ENCODE measurements at places on chromosomes 5 and 9. TPM values are rescaled to one million over a fixed set of nuclear protein-coding genes. Genes with fewer than 3 reads are reported as not detected.

GRCh38 chr5:119445544-119445943 lies 6.8 kb upstream of the HSD17B4 start:
- no peak for DNase-seq

DNA sequence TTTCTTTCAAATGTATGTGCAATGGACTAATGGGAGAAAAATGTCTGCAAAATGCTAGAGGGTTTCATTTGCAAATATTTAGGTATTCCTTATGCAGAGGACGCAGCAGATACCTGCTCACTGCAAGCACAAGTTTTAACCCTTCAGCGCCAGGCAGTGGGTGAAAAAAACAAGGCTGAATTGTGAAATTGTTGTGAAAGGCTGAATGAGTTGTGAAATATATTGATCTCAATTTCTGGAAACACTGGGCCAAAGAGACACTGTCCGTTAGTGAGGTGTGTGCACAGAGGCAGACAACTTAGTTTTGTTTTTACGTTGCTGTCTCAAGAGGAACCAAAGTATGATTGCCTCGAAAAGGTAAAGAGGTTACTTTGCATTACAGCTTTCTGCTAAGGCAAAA lies 18.8 kb downstream of the FUBP3 start:
- DNase-seq: no peak

GRCh38 chr9:136196404-136197083 lies 8.4 kb downstream of the LHX3 start:
- DNase-seq: no peak

- DNase-seq: no peak
Observed at GRCh38 chr9:102072059-102072764, 333.8 kb upstream of the GRIN3A start.

- no peak for DNase-seq
Observed at GRCh38 chr5:170151097-170151831, 45.6 kb downstream of the FOXI1 start.

GRCh38 chr5:9440517-9440916 lies 105.4 kb downstream of the SEMA5A start:
- no peak for DNase-seq

DNA sequence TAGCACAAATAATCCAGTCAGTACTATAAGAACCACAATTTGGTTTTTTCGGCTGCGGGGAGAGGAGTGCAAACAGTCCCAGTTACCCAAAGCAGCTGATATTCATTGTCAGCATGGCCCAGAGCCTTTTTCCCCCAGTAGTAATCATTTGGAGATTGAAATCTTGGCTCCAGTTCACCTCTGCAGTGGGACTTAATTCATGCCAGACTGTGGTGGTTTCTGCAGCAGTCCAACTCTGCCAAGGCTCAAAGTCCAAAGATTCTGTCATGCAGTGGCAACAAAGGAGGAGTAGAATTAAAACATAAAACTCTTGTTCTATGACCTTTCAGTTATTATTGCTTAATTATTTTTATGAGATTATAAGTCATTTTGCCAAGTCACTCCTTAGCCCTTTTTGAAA lies 25.0 kb upstream of the TRIM36 start:
- no peak for DNase-seq

DNA sequence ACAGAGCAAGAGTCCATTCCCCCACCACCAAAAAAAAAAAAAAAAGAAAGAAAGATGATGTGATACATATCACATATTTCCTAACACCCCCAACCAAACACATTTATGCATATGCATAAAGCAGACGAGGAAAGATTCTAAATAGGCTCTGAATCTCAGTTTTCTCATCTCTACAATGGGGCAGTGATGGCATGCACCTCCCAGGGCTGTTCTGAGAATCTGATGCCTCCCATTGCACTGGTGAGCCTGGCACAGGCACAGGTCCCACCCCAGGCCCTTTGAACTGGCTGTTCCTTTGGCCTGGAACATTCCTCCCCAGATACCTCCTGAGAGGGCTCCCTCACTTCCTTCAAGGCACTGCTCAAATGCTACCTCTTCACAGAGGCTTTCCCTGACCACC lies 116.5 kb downstream of the C9orf50 start:
- no peak for DNase-seq

- no peak for DNase-seq
Observed at GRCh38 chr9:114223564-114224246, 68.4 kb downstream of the COL27A1 start.

DNA sequence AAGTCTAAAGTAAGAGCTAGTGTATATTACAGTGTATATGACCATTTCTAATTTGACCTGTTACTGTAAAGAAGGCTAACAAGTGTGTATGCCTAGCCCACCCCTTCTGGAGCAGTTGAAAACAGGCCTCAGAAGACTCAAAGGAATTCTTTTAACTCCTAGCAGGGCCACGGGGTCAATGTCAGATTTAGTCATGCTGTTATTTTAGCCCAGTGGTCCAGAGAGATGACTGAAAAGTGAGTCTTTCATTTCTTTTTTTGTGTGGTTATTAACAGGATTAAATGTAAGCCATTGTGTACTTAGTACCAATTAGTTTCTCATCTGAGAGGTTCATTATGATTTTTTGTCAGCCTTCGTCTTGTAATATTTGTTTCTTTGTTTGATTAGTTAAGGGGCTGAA lies 24.4 kb downstream of the ZCCHC7 start:
- no peak for DNase-seq

DNA sequence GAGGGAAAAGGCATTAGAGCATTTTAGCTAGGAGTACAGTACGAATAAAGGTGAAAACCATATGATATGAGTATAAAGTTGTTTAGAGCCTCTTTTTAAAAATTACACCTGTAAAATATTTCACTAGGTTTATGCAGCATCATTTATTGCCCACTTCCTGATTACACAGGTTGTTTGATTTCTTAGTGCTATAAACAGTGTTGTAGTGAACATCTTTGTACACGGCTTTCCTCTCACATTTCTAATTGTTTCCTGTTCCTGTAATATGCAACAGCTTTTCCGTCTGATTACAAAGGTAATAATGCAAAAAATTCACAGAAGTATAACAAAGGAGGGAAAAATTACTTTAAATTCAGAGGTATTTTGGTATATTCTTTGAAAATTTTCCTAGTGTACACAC lies 13.0 kb downstream of the STOM start:
- DNase-seq: no peak

DNA sequence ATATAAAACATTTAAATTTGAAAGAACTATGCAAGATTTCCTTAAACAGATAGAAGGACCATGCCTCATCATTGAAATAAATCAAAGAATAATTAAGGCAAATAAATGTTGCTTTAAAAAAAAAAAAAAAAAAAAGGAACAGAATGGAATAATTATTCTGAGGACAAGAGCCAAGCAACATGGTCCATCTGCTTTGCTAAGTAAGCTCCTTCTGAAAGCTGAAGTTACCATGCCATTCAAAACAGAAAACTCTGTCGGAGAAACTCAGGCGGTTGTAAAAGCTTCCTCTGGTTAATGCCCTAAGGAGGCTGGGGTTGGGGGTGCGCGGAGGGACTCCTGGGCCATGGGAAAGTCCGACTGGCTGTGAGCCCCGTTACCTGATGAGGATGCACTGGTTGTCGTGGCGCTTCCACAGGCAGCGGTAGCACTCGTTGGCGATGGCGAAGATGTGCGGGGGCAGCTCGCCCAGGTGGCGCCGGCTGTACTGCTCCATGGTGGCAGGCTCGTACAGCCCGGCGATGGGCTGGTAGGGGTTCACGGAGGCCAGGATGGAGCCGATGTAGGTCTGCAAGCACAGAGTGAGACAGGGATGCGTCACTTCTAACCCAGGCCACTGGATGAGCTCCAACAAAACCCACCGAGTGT lies 141.7 kb downstream of the MYO10 start:
- DNase-seq: no peak

DNA sequence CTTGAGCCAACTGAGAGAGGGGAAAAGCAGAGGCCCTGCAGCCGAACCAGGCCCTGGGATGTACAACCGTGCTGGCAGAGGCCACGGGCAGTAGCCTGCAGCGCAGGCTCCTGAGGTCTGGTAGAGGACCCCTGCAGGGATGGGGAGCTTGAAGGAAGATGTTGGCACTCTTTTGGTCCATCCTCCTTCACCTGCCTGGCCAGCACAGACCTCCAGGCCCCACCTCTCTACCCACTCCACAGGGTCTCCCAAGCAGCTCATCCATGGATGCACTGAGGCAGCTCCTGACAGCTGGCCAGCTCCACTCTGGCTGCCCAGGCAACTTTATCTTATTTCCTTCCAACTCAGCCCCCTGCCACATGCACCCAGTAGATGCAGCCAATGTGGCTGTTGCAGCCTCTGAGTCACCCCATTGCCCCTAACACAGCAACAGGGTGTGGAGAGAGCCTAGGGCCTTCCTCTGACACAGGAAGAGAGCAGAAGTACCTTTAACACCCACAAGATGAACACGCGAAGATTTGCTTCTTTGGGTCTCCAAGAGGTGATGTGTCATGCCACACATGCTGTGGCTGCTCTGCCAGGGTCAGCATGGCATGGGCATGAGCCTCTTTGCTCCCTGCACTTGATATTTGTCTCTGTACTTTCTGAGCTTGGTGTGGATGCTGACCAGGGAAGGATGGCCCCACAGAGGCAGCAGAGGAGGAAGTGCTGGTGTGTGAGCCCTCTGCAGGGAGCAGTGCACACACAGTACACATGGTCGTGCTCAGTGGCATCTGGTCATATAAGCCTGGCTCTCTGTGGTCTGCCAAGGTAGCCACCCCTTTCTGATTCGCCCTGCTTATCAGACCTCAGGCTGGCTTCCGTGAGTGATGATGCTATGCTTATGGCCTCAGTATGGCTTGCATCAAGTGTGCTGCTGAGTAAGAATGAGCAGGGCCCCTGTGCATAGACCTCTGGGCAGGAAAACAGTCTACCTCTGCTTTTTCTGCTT lies 117.2 kb downstream of the NRG2 start:
- DNase-seq: no peak

DNA sequence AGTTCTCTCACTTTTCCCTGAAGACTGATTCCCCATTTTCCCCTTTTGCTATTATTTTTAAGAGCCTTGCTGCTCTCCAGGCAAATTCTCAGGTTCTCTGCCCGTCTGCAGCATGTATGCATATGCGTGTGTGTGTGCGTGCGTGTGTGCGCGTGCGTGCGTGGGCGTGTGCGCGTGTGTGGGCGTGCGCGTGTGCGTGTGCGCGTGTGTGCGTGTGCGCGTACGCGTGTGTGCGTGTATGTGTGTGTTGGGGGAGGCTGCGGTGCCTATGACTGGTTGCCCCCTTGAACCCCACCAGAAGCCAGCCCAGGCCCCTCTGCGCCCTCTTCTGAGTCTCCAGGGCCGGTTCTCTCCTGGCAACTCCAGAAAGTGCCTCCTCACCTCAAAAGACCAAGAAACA lies 987 bp upstream of the FOXI1 start:
- DNase-seq: no peak

- DNase-seq: no peak
Observed at GRCh38 chr9:107548298-107549142, 59.0 kb upstream of the KLF4 start.

- no peak for DNase-seq
Observed at GRCh38 chr5:3179220-3179619, 416.4 kb upstream of the IRX1 start.

DNA sequence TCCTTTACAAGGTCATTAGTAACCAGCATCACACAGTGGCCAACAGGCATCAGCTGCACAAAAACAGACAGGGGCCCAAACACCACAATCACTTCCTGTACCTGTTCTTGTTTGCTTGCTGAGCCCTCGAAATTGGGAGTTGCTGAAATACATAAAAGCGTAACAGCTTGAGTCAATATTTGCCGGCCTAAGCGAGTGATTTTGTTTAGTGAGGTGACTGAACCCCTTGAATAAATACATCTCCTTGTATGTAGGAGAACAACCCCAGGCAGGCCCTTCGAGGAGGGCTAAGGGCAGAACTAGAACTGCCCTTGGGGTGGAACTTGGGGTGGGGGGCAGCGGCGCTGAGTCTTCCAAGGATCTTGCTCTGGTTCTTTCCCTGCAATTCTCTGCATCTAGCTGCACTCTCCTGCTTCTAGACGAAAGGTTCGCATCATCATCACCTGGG lies 502.5 kb downstream of the RASEF start:
- no peak for DNase-seq

DNA sequence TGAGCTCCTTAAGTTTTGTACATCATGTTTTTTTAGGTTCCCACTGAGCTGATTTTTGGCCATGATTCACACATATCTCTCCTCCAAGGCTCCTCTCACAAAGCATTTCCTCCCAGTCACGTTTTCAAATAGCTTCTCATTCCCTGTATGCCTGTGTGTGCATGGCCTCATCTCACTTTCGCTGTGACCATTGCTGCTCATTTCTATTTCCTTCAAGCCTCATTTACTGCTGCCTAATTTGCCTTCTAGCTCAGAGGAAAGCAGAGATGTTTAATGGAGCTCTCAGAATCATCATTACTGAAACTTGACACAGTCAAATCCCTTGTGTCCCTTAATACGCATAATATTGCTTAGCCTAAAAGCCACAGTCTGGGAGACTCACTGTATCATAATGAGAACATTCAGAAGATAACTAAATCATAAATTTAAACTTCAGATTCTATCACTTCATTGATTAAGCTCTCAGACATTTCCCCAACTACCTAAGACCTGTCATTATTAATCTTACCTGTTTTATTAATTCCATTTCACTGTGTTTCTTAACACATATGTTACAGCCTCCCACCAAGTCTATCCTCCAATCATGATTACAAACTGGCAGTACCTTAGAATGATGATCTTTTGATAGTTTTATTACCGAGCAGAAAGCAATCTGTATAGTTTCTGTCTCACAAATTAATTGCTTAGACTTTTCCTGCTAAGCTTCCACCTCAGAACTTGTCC lies 278.3 kb upstream of the PTGER4 start:
- no peak for DNase-seq

Gene PCDHB12
- 2.9 TPM for total RNA-seq

Gene ZNF300
- 4.3 TPM for total RNA-seq

Gene BHMT2
- total RNA-seq: 23.6 TPM

Gene CDH12
- not detected for total RNA-seq

Gene SV2C
- total RNA-seq: 0.36 TPM

Gene RETREG1
- total RNA-seq: 73.3 TPM

Gene NFIB
- total RNA-seq: 101 TPM

Gene PAM
- total RNA-seq: 121 TPM

Gene RMRP
- 841 TPM for total RNA-seq

Gene PITX1
- not detected for total RNA-seq

Gene PGM5
- 18.1 TPM for total RNA-seq

Gene ZBTB43
- 15.2 TPM for total RNA-seq

Gene TTF1
- total RNA-seq: 7.9 TPM
